ENCODE measurements at places on chromosomes 3 and 15. TPM values are rescaled to one million over a fixed set of nuclear protein-coding genes. Genes with fewer than 3 reads are reported as not detected.

Gene SPSB4
- 19.1 TPM for total RNA-seq

Gene WNT5A
- 7.8 TPM for total RNA-seq

Gene SERPINI1
- total RNA-seq, result 95.8 TPM

Gene MESP1
- total RNA-seq, result 2.2 TPM

Gene MRPS11
- total RNA-seq, result 24.4 TPM

Gene POPDC2
- 2.5 TPM for total RNA-seq

Gene HTR3D
- not detected for total RNA-seq
